Inflammatory macrophage treated with lipopolysaccharide for 4 hours (primary cell): ENCODE measurements at places on chromosomes 6 and 20.

GRCh38 chr20:17142666-17143065 lies 84.2 kb upstream of the PCSK2 start:
- no peak for DNase-seq

GRCh38 chr20:49132995-49133478 lies 55.1 kb downstream of the STAU1 start:
- peak; percentile 49 for DNase-seq

DNA sequence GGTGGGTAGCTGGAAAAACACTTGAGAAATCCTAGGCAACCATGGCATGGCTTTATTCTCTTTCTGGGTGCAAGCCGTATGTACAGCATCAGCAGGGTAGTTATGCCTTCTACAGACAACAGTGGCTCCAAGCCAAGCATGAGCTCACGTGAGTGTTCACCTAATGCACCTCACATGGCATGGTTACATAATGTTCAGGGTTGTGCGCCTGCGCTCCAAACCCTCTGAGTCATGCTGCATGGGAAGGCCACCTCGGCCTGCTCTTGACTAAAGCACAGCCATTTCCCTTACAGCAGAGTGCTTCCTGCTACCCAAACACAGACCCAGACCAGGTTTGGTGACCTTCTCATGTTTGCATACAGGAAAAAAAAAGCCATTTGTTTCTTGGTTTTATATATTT lies 96.2 kb downstream of the VIP start:
- no peak for DNase-seq

- DNase-seq = peak; percentile 41
Measured at GRCh38 chr6:109493865-109494264, 10.8 kb upstream of the ZBTB24 start.

- no peak for DNase-seq
Measured at GRCh38 chr6:82080767-82081166, 166.8 kb downstream of the IBTK start.

DNA sequence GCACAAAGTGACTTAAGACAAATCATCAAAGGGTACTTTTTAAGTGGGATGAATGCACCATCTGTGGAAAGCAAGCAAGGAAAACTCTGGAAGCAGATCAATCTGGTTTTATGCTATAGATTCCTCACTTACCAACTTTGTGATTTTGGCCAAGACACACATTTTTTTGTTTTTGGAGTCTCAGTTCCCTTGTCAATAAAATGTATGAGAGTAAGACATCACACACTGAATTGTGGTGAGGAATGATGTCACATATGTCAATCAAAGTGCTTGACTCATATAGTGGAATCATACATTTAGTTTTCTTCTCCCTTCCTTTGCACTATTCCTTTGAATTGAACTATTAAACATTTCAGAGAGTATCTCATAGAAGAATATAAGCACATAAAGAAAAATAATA lies 620.5 kb upstream of the CITED2 start:
- no peak for DNase-seq

DNA sequence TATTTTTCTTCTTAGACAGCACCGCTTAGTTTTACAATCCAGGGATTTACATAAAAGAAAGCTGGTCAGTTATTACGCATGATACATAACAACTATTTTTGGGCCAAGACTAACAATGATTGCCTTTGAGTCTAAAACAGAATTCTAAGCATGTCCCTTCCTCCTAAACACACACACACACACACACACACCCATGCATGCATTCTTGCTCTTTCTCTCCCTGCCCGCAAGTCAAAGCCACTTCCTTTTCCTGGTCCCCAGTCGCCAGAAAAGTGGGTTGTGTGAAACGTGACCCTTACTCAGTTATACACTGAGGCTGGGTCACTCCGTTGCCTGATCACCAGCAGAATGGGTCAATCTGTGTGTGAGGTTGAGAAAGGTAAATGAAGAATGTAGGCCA lies 31.4 kb downstream of the FYN start:
- DNase-seq = peak; percentile 78

GRCh38 chr6:42407379-42407778 lies 44.3 kb downstream of the TRERF1 start:
- peak; percentile 85 for DNase-seq

GRCh38 chr6:9675122-9675521 lies 739.8 kb downstream of the TFAP2A start:
- DNase-seq = no peak

- no peak for DNase-seq
Measured at GRCh38 chr6:15577550-15578171, 85.2 kb downstream of the DTNBP1 start.

GRCh38 chr20:57476084-57476526 lies 48.8 kb downstream of the CTCFL start:
- no peak for DNase-seq

- DNase-seq = peak; percentile 12
Measured at GRCh38 chr6:121443971-121444541, 8.6 kb downstream of the GJA1 start.

GRCh38 chr6:135189344-135189743 lies 8.2 kb downstream of the MYB start:
- no peak for DNase-seq

GRCh38 chr20:41050361-41051008 lies 21.9 kb downstream of the TOP1 start:
- DNase-seq = no peak

GRCh38 chr20:23087587-23088251 lies 1.6 kb upstream of the CD93 start:
- DNase-seq = peak; percentile 76

DNA sequence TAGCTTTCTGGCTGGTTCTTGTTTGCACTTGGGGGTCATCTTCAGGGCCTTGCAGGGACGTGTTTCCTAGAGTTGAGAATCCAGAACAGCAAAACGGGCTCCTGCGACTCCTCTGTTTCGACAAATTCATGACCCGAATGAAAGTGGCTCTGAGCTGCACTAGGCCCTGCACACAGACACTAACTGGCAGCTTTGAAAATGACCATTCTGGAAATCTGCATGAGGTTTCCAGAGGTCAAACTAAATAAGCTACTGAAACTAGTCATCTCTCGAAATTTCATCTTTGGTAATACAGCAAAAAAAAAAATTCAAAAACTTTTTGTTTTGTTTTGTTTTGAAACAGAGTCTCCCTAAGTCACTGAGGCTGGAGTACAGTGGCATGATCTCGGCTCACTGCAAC lies 15.5 kb upstream of the BMP7 start:
- no peak for DNase-seq

DNA sequence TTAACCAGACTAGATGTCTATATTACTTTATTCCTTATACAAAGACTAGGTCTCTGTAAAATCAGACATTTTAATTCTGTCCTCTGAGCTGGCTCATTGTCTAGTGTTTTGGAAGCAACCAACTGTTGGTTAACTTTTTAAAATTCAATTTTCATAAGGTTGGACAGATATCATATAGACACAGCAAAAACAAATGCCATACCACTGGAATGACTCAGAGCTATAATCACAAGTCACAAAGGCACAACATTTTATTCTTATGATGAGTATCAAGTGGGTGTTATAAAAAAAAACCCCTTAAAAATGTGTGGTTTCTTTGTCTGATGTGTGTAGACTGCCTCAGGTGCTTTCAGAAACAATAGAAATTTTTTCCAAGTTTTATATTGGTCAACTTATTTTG lies 296.2 kb upstream of the MARCKS start:
- DNase-seq = no peak

DNA sequence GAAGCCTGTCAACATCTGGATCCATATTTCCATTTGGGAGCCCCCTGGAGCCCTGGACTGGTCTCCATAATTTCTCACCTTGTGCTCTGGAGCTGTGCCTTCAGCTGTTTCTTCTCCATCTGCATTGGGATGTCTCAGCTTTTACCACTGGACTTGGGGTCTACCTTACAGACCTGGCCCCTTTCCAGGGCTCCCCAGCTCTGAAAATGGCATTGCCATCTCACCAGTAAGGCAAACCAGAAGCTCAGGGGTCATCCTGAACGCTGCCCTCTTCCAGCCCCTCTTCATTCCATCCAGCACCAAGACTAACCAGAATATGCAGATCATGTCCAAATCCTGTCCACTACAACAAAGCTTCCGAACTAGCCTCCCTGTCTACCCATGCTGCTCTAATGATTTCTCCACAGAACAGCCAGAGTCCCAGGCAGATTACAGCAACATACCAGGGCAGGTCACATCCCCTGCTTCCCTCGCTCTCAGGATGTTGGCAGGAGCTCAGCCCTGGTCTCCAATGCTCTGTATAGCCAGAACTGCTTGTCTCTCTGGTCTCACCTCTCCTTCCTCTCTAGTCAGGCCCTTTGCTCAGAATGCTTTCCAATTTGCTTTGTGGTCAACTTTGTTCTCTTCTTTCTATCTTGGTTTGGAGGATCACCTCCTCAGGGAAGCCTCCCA lies 17.7 kb upstream of the NNAT start:
- no peak for DNase-seq

GRCh38 chr6:29516108-29516507 lies 28.4 kb upstream of the MAS1L start:
- no peak for DNase-seq

- no peak for DNase-seq
Measured at GRCh38 chr6:138897031-138897430, 91.0 kb downstream of the REPS1 start.

- no peak for DNase-seq
Measured at GRCh38 chr6:48199499-48199898, 88.5 kb upstream of the PTCHD4 start.

DNA sequence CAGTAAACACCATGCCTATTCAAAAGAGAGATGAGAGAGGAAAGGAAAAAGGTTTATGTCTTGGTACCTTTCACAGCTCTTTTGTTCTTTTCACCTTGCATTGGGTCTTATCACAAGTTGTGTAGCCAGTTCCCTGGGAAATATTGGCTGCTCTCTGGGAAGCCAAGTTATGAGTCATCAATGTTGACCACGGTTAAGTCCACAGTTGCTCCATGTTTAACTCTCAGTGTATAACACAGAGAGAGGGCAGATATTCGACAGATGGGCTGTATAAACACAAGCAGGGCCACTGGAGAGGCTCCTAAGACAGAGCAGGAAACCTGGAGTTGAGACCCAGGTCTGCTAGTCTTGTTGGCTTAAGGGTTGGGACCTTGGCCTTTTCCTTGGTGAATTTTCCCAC lies 718.6 kb downstream of the QKI start:
- DNase-seq = no peak
